ENCODE measurements at places on chromosomes 16 and 17. TPM values are rescaled to one million over a fixed set of nuclear protein-coding genes. Genes with fewer than 3 reads are reported as not detected.
A peak's percentile ranks its signal among the peaks of the same experiment; 100 is the strongest.

COX10 gene
- 25.4 TPM for total RNA-seq

GAN gene
- total RNA-seq = 38.5 TPM

WFDC1 gene
- total RNA-seq = 27.4 TPM

DPEP2 gene
- 5.2 TPM for total RNA-seq

NDE1 gene
- 26.8 TPM for total RNA-seq

SLC5A10 gene
- not detected for total RNA-seq

DNA sequence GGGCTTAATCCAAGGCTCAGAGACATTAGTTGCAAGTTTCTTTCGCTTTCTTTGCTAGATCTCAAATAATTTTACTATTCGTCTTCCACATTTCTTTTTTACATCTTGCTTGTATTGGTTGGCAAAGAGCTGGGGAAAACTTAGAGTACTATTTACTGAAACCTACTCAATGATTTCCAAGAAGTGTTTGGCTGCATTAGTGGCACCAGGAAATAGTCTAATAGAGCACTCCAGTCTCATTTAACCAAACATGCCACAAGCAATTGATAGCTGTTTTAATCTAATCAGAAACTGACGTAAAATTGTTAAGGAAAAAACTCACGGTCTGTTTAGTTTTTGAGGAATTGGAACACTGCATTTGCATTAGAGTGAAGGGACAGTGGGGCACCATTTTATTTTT lies 29.0 kb downstream of the NUP93 start:
- no peak for DNase-seq

DNA sequence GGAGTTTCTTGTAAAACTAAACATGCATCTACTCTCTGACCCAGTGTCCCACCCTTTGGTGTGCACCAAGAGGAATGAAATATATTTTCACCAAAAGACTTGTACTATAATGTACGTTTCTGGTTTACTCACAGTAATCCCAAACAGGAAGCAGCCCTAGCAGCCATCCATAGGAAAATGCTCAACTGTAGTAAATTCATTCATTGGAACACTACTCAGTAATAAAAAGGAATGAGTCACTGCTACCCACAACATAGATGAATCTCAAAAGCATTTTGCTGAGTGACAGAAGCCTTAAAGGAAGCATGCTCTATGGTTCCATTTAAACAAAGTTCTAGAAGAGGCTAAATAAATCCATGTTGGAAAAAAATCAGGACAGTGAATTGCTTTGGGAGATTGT lies 37.6 kb upstream of the DHRS7B start:
- DNase-seq = no peak

GRCh38 chr16:14292051-14292825 lies 221.1 kb downstream of the MRTFB start:
- no peak for DNase-seq

- DNase-seq = peak; percentile 98
Measured at GRCh38 chr16:88616320-88616719, 22.1 kb upstream of the IL17C start.

GRCh38 chr16:47310792-47311211 lies 150.1 kb downstream of the ITFG1 start:
- no peak for DNase-seq

GRCh38 chr16:80809366-80809765 lies 5.0 kb upstream of the CDYL2 start:
- DNase-seq = peak; percentile 20

- no peak for DNase-seq
Measured at GRCh38 chr16:54031107-54031760, 255.4 kb downstream of the IRX3 start.

GRCh38 chr17:42409523-42410318 lies 13.3 kb downstream of the CAVIN1 start:
- peak; percentile 49 for DNase-seq

Measured in stomach (tissue), 19 donors.